H54 (cell line): ENCODE measurements at places on chromosomes 16 and 17.

- no peak for DNase-seq
These were observed 92.4 kb downstream of the BRIP1 start for GRCh38 chr17:61770752-61771533.

DNA sequence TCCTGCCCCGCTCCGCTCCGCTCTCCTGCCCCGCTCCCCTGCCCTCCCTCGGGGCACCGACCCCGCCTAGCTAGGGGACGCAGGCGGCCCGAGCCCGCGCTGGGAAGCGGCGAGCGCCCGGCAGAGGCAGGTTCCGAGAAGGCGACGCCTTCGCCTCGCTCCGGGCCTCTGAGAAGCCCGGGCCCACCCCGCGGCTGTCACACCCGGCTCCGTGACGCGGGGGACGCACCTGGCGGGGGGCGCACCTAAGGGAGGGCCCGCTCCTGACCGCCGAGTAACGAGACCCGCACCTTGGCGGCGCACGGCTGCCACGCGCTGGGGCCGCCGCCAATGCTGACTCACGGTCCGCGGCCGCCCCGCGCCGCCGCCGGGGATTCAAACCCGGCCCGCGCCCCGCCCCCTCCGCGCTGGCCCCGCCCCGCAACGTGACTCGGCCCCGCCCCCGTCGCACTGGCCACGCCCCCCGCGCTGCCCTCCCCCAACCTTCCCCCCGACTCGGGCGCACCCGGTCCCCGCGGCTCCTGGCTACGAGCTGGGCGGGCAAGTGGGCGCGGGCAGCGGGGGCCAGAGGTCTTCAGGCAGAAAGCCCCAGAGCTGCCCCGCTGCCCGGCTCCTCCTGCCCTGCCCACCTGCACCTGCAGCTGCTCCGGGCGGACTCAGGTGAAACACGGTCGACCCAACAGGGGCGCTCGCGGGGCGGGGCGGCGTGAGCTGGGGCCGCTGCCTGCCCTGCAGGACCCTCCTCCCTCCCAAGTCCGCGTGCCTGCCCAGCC is 27.8 kb downstream of the GNPTG start:
- peak; percentile 77 for DNase-seq

DNA sequence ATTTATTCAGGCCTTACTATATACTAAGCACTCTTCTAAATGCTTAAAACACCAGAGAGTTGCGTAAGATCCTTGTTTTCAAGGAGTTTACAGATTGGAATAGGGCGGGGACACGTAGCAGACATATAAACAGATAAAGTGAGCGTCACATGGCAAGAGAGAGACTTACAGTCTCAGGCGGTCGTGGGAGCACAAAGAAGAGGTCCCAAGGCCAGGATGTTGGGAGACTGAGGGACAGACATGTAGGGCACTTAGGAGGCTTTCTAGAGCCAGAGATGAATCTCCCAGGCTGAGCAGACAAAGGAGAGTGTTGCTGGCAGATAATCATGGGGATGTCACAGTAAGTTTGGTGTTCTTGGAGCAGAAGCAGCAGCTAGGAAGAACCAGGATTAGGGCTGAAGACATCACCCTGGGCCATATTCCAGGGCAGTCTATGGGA is 119.1 kb upstream of the ANKFN1 start:
- no peak for DNase-seq

GRCh38 chr17:82709024-82709675 is 7.4 kb upstream of the FN3KRP start:
- DNase-seq = peak; percentile 39

GRCh38 chr17:7179317-7180254 is at the start of gene ASGR1:
ASGR1 (minus strand) TSS chr17:7179370; CDS start chr17:7178563, 807 bp downstream.
- no peak for DNase-seq

DNA sequence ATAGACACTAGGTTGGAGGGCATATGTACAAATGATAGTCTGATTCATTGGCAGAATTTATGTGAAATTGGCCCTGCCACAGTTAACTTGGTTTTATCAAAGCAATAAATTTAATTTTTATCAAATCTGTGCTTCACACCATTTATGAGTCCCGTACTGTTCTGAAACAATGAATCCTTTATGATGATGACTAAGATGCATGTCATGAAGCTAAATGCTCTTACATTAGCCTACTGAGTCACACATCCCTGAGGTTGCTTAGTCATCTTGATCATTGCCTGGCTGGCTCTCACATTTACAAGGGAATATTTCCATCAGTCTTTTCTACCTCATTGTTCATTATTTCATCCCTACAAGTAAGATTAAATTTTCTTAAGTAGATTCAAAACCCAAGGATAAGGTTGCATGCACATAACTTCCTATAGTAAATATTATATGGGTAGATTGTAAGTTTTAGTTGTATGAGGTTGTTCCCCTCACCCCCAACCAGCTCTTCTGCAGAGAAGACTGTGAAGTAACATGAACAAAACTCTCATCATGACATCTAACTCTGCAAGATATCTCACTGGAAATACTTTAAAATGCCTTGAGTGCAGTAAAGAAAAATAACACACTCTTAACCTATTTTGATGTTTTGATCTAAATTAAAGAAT is 170.7 kb downstream of the CYB561 start:
- DNase-seq = peak; percentile 38

DNA sequence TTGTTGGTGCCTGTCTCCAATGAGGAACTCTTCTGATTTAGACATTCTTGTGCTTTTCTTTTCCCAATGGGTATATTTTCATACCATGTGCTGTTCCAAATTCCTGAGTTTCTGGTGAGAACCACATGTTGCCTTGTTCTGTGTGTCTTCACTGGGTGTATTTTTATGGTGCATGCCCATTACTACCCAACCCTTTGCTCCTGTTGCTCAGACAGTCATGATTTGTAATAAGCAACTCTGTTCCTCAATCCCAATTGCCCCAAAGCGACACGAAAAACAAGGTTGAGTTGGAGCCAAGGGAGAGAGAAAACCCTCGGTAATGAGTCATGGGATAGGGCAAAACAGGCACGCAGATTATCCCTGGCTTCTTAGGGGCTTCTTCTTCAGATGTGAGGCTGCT is 101.8 kb downstream of the ABCA8 start:
- no peak for DNase-seq

GRCh38 chr16:48681520-48681919 is 71.5 kb upstream of the N4BP1 start:
- DNase-seq = no peak

DNA sequence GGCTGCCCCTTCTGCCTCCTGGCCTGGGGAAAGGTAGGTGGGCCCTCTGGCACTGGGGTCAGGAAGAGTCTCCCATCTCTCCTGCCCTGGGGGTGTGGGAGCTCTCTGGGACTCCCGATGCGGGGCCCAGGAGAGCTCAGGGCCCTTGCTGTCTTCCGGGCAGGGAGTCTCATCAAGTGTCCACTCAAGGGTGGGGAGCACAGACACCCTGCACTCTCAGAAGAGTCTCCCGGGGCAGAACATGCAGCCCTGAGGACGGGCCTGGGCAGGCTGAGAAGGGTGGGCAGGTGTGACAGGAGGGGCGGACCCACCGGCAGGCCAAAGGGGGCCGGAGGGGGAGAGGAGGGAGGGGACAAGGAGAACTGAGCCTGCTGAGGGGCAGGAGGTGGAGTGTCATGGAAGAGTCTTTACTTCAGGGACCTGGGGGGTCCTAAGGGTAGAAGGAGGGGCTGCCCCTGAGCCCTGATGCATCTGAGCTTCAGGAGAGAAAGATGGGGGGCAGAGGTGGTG is 8.4 kb upstream of the PKMYT1 start:
- no peak for DNase-seq

GRCh38 chr16:11629071-11630030 is 38.9 kb upstream of the SNN start:
- DNase-seq = no peak

DNA sequence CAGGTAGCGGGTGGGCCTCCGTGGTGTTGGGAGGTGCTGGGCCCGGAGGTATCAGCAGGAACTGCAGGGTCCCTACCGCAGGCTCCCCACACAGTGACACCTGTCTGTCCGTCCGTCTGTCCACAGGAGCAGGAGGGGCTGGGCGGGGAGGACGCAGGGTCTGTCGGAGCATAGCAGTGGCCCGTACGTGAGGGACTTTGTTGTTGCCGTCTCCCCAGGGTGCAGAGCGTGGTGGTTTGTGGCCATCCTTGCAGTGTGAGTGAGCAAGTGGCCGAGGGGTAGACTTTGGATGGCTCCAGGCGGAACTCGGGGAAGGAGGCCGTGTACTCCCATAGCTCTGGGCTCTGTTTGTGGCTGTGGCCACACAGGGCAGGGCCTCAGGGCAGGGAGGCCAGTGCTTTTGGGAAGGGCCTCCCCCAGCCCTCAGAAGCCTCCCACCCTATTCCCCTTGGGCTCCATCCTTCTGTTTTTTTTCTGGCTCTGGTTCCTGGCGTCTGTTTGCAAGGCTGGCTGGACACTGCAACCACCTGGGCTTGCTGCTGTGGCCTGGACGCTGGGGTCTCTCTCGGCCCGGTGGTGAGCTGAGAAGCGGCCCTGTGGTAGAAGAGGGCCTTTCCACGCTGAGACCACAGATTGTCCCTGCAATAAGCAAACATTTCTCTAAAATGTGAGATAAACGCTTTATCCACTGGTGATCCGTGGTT is 41.0 kb upstream of the ZNF750 start:
- DNase-seq = no peak

GRCh38 chr17:57513569-57513968 is 231.5 kb downstream of the CCDC182 start:
- no peak for DNase-seq

DNA sequence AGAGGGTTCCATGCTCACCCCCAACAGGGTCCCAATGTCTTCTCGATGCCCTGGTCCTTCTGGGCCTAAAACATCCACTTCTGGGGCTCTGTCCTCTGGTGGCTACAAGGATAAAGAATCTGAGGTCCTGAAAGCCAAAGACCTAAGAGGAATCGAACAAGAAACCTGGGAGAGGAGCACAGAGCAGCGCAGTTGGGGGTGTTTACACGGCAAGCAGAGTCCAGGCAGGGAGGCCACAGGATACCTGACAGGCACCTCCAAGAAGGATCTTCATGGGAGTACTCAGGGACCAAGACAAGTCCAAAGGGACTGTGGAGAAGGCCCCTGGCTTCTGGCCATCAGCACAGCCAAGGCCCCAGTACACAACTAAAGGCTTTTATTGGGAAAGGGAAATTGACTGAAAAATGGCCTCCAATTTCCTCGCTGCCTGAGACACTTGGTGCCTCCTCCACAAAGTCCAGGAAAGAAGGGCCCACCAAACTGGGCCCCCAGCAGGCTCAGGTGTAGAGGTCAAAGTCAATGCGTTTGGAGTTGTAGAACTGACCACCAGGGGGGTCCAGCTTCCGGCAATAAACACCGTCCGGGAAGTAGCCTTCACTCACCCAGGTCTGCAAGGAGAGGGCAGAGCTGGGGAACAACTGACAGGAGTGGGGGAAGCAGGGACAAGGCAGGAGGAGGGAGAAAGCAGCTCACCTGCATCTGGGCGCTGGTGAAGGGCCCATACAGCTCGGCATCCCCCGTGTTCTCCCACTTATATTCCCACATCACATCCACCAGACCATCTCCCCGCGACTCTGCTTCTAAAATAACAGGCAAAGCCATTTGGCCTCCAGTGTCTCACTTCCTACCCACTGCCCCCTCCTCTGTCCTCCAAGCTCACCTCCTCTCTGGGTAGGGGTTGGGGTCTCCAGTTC is 2.4 kb downstream of the CD2BP2 start:
- DNase-seq = no peak

- no peak for DNase-seq
These were observed 76.7 kb upstream of the MED9 start for GRCh38 chr17:17400070-17400469.

- no peak for DNase-seq
These were observed 12.2 kb upstream of the ROGDI start for GRCh38 chr16:4814542-4815173.

DNA sequence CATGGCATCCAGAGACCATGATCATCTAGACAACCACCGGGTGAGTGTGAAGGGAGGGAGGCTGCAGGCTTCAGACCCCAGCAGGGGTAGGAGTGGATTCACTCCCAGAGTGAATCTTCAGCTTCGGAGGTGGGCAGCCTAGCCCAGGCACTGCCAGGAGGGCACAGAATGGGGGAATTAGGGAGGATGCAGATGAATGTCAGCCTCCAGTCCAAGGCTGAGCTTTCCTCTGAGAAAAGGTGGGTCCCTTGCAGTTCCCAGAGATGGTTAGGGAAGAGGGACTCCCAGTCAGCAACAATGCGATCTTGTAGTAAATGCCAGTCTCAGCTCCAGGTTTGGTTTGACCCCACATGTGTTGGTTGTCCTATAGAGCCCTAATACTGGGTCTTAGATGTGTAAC is 36.7 kb upstream of the POLR3E start:
- no peak for DNase-seq

DNA sequence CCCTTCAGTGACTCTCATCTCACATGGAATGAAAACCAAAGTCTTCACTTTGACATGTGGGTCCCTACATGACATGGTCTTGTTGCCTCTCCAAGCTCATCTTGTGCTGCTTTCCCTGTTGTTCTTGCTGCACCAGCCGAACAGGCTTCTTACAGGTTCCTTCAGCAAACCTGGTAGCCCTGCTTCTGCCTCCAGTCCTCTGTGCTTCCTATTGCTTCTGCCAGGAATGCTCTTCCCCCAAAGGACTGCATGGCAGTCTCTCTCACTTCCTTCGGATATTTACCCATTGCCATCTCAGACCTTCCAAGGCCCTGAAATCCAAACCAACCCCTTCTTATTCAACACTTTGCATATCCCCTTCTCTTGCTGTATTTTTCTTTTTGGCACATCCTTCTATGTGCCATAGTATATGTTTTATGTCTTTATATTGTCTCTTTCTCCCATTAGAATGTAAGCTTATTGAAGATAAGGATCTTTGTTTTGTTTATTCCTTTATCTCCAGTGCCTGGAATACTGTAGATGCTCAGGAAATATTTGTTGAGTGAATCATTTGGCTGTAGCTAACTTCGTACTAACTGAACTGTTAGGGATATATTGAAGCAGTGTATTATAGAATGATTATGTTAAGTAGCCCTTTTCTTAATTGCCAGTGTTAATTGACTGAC is 57.9 kb upstream of the SLC12A3 start:
- DNase-seq = no peak

- no peak for DNase-seq
These were observed 27.0 kb upstream of the MRPS23 start for GRCh38 chr17:57876866-57877237.

DNA sequence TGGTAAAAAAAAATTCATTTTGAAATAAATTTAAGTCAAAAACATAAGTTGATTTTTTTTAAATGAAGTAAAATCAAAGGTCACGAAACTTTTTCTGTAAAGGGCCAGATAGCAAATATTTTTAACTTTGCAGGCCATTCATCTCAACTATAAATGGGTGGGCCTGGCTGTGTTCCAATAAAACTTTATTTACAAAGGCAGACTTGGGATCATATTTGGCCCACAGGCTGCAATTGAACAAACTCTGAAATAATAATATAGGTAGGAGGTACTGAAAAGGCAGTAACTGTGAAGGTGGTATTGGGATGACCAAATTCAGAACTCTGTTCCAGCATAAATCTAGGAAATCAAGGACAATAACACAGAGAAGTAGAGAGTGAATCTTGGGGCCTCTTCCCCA is 12.2 kb upstream of the EMP2 start:
- no peak for DNase-seq

GRCh38 chr16:75794426-75794825 is 68.1 kb upstream of the CPHXL start:
- DNase-seq = no peak

GRCh38 chr17:8117367-8117979 is 841 bp downstream of the ALOXE3 start:
- DNase-seq = no peak
